ENCODE measurements at places on chromosomes 1 and 21.

DNA sequence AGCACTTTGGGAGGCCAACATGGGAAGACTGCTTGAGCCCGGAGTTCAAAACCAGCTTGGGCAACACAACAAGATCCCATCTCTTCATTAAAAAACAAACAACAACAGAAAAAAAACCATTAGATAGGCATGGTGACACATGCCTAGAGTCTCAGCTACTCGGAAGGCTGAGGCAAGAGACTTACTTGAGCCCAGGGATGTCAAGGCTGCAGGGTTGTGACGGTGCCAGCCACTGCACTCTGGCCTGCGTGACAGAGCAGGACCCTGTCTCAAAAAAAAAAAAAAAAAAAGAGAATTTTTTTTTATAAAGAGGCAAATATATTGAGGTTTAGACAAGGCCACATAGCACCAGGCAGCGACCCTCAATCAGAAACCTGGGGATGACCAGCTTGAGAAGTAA, 62.7 kb downstream of the HSF2BP start:
- DNase-seq = no peak

DNA sequence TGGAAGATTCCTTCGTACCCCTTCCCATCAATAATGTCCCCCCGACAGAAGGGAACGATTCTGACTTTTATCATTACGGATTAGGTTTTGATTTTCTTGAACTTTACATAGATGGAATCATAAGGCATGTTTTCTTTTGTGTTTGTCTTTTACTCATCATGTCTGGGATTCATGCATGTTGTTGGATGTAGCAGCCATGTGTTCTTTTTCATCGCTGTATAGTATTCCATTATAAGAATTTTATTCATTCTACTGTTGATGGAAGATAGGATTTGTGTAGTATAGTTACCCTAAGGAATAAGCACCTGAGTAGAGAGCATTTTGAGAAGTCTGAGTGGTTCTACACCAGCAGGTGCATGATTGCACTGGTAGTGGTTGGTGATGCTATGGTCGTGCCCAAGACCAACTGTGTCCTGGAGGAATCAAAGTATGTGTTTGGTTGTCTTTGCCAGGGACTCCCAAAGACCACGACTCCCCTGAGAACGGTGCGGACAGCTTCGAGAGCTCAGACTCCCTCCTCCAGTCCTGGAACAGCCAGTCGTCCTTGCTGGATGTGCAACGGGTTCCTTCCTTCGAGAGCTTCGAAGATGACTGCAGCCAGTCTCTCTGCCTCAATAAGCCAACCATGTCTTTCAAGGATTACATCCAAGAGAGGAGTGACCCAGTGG, 13.5 kb downstream of the ETS2 start:
- no peak for DNase-seq

GRCh38 chr1:940107-941014, 16.6 kb downstream of the SAMD11 start:
- peak; percentile 53 for DNase-seq

- no peak for DNase-seq
Observed at GRCh38 chr1:51789342-51789741, 89.2 kb downstream of the NRDC start.

DNA sequence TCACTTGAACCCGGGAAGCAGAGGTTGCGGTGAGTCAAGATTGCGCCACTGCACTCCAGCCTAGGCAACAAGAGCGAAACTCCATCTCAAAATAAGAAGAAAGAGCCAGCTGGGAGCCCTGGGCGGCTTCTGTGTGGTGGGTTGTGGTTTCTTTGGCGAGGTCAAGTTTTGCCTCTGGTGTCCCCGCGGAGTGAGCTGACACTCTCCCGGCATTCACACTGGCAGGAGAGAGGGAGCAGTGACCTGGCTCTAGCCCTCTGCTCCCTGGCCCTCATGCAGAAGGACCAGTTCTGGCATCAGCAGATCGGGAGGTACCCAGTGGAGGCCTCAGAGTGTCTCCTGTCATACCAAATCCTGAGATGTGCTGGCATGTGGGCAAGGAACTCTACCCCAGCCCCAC, 81.0 kb upstream of the VAMP3 start:
- no peak for DNase-seq

GRCh38 chr1:170663404-170664092, 383 bp upstream of the PRRX1 start:
- DNase-seq = no peak

GRCh38 chr1:189880135-189880534, 597.5 kb downstream of the BRINP3 start:
- peak; percentile 8 for DNase-seq

DNA sequence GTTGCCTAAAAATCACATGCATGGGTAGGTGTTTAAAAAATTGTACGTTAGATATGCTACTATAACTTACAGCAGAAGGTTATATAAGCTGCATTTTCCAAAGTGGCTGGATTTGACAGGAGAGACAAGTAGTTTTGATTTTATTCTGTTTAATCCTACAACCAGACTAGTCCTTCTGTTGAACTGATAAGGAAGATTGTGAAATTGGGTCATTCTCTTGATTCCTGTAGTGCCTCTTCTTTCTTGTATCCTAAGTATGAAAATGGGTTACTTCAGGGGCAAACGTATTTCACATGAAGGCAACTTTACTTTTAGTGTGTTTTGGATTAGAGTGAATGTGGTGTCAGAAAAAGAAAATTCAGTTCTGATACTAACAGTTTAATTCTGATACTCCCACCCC, 19.0 kb downstream of the CDC42 start:
- DNase-seq = no peak

DNA sequence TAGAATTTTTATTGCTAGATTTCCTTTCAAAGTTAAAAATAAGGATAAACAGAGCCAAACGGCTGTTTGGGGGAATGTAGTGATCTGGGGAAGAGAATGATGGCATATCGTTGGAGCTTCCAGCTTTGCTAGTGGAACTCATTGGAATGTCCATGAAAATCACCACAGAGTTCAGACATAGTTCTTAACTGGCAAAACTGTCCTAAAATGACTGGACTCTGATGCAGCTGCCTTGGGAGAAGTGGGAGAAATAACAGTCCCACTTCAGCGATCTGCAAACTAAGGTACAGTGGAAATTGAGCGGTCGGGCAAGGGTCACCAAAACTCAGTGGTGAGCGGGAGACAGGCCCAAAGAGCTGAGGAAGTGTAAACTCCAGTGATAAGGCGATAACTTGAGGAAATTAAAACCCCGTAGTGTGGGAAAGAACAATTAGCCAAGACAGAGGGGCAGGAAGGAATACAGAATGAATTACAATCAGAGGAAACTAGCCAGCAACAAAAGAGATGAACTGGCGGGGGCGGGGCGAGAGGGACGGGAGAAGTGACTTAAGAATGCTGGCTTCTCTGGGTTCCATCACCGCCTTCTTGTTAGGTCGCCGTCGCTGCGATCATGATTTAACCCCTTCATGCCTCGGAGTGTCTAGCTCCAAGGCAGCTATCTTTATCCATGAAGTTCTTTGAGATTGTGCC, 89.8 kb upstream of the ARHGAP29 start:
- no peak for DNase-seq

GRCh38 chr1:116161877-116162390, 50.7 kb downstream of the MAB21L3 start:
- no peak for DNase-seq

GRCh38 chr1:2000850-2001249, 2.7 kb downstream of the CFAP74 start:
- no peak for DNase-seq

DNA sequence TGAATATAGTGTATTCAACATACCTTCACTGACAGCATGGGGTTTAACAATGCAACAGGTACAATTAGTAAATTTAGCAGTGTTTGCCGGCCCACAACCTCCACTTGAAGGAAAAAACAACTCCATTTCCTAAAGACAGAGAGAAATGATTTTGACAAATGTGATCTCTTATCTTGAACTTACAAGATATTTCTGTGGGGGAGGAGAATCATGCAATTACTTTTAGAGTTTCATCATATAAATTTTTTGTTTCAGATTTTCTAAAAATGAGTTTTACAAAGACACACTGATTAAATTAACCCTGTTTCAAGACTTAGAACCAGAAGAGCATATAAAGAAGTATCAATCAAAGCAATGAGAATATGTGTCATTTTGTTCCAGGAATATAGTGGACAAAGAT, 80.3 kb downstream of the NME7 start:
- no peak for DNase-seq
